ENCODE measurements at places on chromosomes 2 and 18.
A peak's percentile ranks its signal among the peaks of the same experiment; 100 is the strongest.

DNA sequence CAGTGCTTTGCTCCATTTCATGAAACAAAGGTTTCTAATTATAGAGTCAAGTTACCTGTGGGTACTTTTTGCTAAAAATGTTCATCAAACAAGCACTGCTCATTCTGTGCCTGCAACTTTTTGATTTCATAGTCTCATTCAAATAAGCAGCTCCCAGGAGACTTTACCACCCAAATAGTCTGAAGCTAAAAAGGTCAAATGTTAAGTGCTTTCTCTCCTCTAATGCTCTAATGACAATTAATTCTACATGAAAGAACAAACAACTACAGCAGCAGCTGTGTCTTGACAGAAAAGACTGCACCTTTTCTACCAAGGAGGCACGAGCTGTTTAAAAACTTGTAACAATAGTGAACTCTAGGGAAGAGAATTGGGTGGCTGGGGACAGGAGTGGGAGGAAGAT lies 65.3 kb downstream of the CCDC93 start:
- no peak for DNase-seq

- peak; percentile 40 for DNase-seq
Measured at GRCh38 chr2:207767461-207768167, 2.1 kb downstream of the FZD5 start.

DNA sequence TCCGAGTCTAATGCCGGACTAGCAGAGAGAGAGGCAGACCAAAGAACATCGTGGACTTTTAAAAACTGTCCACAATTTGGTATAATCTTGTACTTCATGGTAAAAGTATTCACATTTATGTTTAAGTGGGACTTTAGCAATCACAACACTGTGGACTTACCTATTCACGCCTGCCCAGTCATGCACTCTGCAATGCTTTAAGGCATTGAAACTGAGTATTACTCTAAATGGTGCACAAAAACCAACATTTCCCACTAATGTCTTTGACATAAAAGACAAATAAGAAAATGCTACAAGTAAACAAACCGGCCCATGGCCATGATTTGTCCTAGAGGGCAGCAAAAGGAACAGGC lies 91.3 kb downstream of the ACVR1 start:
- no peak for DNase-seq

DNA sequence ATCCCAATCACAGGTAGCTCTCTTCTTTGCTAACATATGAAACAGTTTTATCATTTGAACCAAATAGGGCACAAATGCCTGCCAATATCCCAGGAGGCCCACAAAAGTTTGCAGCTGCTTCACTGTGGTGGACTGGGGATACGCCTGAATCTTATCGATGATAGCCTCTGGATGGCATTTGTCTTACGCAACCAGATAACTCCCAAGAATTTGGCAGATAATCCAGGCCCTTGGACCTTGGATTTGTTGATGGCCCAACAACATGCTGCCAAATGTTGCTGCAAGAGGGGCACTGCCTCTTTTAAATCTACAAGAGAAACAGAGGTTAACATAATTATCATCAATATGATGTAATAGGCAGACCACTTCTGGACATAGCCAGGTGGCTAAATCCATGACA lies 587.1 kb upstream of the LRRTM4 start:
- DNase-seq: no peak

DNA sequence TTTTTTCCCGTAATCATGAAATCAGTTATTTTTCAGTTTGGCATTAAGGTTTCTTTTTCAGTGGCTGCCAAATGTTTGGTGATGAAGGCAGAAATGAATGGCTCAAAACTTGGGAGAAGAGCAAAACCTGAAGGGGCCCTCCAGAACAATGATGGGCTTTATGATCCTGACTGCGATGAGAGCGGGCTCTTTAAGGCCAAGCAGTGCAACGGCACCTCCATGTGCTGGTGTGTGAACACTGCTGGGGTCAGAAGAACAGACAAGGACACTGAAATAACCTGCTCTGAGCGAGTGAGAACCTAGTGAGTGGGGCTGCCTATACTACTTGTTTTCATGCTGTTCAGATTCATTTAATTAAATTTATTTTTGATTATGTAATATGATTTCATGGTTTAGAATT lies 29.2 kb upstream of the MSH2 start:
- peak; percentile 71 for DNase-seq

- DNase-seq: no peak
Measured at GRCh38 chr2:28606986-28607441, 111.2 kb downstream of the PLB1 start.

DNA sequence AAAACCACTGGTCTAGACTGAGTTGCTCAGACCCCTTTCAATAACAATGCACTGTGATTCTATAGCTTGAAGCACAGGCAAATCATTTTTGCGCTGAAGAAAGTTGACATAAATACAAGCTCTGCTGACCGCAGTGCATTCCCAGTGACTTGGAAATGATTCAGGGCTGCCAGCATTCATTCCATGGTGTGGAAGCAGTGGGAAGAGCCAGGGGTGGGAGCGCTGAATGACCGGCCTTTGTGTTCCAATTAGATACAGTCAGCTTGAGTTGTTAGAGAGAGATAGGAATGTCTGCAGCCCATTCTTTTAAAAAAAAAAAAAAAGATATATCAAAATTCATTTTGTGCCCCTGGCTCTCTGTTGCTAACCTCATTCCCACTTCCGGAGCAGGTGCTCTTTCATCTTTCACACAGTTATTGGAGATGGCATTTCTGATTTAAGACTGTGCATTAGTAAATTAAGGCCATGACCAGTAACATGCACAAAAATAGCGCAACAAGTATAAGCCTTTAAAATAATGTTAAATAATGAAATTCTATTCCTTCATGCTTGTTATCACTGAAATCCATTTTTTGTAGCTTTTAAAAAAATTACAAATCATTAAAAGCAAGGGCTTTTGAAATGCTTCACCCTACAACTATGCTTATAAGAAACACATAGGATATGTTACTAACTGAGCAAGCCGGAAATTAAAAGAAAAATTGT lies 59.4 kb upstream of the CTLA4 start:
- DNase-seq: no peak
